ENCODE measurements at places on chromosomes 1 and 21.

DNA sequence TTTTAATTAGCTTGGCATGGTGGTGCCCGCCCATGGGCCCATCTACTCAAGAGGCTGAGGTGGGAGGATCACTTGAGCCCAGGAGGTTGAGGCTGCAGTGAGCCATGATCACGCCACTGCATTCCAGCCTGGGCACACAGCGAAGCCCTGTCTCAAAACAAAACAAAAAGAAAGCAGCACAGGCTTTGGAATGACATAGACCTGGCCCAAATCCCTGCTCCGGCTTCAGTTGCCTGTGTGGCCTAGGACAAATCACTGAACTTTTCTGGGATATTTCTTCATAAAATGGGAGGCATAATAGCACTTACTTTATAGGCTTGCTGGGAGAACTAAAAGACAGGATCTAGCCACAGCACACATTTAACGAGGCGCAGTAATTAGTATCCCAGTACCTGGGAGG lies 2.4 kb downstream of the PEAR1 start:
- DNase-seq, result peak; percentile 49

GRCh38 chr1:21939650-21940374 lies 2.7 kb upstream of the HSPG2 start:
- DNase-seq, result peak; percentile 86

DNA sequence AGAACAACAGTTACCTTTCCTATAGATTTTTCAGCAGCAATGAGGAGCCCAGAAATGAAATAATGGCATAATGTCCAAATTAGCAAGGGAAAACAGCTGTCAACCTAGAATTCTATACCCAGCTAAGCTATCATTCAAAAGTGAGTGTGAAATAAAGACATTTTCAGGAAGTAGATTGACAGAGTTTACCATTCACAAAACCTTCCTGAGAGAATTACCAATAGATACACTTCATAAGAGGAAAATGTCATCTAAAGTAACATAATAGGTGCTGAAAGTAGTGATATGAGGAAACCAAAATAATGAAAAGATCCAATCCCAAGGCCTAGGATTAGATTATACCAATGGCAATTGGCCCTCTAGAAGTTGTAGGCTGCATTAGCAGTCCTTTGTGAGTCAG lies 34.6 kb downstream of the OBSCN start:
- no peak for DNase-seq

GRCh38 chr21:34908419-34909055 lies 140.6 kb downstream of the RUNX1 start:
- DNase-seq, result no peak

GRCh38 chr1:204566583-204566955 lies 50.4 kb downstream of the MDM4 start:
- DNase-seq, result no peak

DNA sequence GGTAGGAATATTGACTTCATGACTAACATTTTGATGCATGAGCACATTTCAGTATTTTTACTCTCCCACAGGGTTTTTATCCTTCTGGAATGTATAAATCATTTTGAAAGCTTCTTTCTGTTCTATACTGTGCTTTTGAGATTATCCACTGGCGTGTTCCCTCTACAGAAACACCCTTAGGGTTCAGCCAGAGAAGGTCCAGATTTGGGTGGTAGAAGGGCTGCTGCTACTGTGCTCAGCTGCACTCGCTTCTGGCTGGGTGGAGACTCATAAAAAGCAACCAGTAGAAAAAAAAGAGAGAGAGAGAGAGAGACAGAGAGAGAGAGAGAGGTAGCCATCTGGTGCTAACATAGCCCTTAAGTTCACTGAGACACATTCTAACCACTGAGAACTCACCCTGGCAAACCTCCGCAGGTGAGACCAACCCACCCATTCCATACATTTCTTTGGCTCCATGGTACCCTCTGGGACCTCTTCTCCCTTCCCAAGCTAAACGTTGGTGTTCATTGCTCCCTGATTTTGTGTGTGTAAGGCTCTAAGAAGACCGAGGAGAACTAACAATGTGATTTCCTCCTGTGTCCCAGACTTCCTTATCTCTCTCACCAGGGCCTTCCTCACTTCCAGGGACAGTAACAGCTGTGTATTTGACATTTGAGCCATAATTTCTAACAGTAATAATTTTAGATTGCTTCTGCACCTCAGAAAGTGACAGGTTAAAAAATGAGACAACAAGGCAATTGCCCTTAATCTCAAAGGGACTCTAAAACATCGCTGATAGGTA lies 7.2 kb downstream of the APCS start:
- DNase-seq, result no peak

GRCh38 chr21:23543333-23543732 lies 2063.9 kb downstream of the MRPL39 start:
- DNase-seq, result no peak

- peak; percentile 85 for DNase-seq
These were observed 9.4 kb downstream of the HSPG2 start for GRCh38 chr1:21927533-21928237.

- no peak for DNase-seq
These were observed 29.9 kb downstream of the NAV1 start for GRCh38 chr1:201568859-201569294.

DNA sequence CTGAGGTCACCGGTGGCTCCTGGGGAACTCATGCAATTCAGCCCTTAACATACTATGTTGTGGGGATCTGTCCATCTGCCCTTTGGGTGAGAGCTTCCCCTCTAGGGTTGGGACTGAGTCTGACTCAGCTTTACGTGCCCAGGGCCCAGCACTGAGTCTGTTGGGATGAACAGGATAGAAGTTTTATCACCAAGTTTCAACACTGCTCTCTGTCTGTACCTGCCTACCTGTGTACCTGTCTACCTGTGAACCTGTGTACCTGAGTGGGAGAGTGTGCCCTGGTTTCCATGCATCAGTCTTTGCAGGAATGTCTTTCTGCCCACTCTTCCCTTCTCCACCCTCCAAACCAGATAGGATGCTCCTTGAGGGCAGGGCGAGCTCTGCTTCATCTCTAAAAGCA lies 90.6 kb upstream of the POU3F1 start:
- no peak for DNase-seq

DNA sequence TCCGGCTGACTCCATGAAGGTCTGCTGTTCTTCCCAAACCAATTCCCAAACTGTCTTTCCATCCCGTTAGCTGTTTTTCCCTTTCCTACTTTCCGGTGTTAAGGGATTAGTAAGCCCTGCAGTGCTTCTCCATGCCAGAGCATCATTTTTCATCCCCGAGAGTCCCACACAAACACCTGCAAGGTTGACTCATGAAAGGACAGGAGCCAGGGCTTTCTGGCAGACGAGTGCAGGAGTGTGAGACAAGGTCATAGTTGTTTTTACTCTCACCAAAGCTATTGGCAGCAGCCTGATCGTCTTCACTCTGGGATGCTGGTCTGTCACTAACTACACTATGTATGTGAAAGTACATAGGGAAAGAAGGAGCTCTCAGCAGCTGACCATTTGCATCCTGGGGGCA lies 10.2 kb upstream of the BECN2 start:
- DNase-seq, result no peak

Measured in Right ventricle myocardium inferior (tissue), 1 donor.